ELF-1 (cell line): ENCODE measurements at places on chromosomes 5 and 9.
A peak's percentile ranks its signal among the peaks of the same experiment; 100 is the strongest.

GRCh38 chr5:157558681-157559080 lies 16.9 kb downstream of the ADAM19 start:
- DNase-seq, result no peak

GRCh38 chr5:58012801-58013315 lies 447.0 kb downstream of the PLK2 start:
- no peak for DNase-seq

GRCh38 chr5:172380987-172381643 lies 73.2 kb downstream of the SH3PXD2B start:
- DNase-seq, result no peak

- DNase-seq, result no peak
Measured at GRCh38 chr5:137328991-137329390, 170.1 kb downstream of the SPOCK1 start.

- DNase-seq, result peak; percentile 25
Measured at GRCh38 chr5:78747705-78748359, 99.3 kb upstream of the LHFPL2 start.

GRCh38 chr9:135440620-135441019 lies 39.0 kb upstream of the PPP1R26 start:
- peak; percentile 23 for DNase-seq

DNA sequence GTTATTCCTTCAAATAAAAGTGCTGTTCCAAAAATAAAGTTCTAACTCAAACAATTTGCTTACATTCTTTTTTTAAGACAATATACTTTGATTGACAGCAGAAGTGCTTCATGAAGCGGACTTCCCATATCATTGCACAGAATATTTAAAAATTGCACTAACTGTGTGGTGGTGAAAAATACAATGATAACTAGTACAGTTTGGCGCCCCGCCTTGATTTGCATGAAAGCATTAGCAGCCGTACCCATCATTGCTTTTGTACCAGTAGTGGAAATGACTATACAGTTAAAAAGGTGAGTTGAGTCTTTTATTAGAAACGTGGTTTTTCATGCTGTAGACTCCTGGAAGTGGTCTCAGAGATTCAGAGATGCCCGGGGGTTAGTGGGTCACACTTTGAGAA lies 69.5 kb upstream of the MAP3K1 start:
- DNase-seq, result no peak
